Right ventricle myocardium inferior (tissue), 1 donor: ENCODE measurements at places on chromosomes 3 and 15. TPM values are rescaled to one million over a fixed set of nuclear protein-coding genes. Genes with fewer than 3 reads are reported as not detected.

GRCh38 chr3:120496278-120497002 lies 45.6 kb upstream of the FSTL1 start:
- DNase-seq, result no peak

- DNase-seq, result no peak
Measured at GRCh38 chr15:83284559-83285283, at the start of gene BNC1. TSS of gene BNC1 (minus strand) at chr15:83284664. CDS start at chr15:83284628, 36 bp downstream.

DNA sequence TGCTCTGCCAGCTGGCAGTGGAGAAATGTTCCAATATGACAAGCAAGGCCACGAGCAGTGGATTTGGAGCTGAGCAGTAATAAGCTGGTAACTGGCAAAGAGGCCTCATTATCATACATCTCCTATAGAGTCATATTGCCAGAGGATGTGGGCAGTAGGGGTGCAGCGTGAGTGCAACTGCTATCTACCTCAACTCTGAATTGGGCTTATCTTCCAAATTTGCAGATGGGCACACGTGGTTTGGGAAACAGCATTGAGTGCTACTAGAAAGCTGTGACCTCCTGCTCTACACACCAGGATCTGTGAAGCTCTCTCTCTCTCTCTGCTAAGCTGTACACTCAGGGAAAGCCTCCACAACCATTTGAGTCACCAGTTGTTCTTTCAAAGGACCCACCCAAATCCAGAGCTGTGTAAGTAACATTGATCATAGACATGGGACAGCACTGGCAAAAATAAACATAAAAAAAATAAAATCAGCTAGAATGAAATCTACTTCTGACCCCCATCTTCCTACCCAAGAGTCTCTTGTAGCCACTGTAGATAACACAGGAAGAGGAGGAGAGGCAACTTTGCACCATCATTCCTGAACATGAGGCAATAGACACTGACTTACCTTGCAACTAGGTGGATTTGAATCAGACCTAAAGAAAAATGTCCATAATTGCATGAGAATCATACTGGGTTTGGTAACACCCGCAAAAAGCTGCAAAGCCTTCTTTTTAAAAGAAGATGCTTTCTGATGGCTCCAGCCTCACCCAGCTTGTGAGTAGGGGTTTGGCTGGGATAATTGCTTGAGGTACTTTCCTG lies 82.9 kb upstream of the THBS1 start:
- no peak for DNase-seq

ECE2 gene
- total RNA-seq, result not detected

ZDHHC23 gene
- 4.4 TPM for total RNA-seq

SCG5 gene
- not detected for total RNA-seq

RAD51 gene
- total RNA-seq, result 2.0 TPM

CCDC39 gene
- total RNA-seq, result not detected
